ENCODE measurements at places on chromosomes 16 and 17. TPM values are rescaled to one million over a fixed set of nuclear protein-coding genes. Genes with fewer than 3 reads are reported as not detected.

TMC5 gene
- 0.41 TPM for total RNA-seq

TEX19 gene
- not detected for total RNA-seq

GAST gene
- not detected for total RNA-seq

RTN4RL1 gene
- 20.4 TPM for total RNA-seq

AKAP1 gene
- total RNA-seq: 27.7 TPM

DNA sequence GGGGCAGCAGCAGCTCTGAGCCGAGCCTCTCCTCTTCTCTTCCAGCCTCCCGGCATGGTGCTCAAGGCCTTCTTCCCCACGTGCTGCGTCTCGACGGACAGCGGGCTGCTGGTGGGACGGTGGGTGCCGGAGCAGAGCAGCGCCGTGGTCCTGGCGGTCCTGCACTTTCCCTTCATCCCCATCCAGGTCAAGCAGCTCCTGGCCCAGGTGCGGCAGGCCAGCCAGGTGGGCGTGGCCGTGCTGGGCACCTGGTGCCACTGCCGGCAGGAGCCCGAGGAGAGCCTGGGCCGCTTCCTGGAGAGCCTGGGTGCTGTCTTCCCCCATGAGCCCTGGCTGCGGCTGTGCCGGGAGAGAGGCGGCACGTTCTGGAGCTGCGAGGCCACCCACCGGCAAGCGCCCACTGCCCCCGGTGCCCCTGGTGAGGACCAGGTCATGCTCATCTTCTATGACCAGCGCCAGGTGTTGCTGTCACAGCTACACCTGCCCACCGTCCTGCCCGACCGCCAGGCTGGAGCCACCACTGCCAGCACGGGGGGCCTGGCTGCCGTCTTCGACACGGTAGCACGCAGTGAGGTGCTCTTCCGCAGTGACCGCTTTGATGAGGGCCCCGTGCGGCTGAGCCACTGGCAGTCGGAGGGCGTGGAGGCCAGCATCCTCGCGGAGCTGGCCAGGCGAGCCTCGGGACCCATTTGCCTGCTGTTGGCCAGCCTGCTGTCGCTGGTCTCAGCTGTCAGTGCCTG is 4.4 kb downstream of the PIGQ start:
- DNase-seq: no peak

DNA sequence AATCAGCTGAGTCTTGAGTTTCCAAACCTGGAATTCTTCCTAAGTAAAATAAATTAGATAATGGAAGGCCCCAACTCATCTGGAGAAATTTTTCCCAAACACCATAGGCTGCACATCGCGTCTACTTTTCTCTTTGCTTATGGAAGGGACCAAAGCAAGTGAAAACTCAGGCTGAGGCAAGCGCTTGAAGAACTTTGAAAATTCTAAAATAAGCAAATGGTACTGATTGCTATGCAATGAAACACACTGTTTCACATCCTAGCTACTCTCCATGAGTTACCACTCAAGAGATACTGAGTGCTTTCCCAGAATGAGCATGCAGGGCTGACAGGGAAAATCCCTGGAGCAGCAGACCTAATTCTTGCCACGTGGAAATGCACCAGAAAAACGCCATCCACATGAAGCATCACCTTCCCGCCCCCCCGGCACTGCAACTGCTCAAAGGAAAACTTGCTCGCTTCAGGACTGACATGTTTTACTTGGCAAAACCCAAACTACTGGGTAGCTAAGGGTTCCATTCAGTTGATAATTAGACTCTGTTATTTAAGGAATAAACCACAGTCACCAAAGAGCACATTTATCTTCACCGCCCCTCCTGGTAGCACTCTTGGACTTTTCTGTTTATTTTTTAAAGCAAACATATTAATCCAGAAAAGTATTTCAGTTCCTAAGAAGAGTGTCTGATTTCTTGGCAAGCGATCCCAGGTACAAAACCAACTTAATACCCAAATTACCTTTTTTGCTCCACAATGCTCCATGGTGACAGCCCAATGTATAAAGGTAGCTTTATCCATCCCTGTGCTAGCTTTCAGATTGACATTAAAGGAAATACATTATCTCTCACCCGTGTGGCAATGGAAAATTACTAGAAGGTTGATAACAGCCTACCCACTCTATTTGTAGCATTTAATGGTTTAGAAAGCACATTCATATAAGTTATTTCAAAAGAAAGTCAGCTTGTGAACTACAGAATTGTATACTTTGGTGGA is 62.5 kb downstream of the WDR59 start:
- DNase-seq: no peak

DNA sequence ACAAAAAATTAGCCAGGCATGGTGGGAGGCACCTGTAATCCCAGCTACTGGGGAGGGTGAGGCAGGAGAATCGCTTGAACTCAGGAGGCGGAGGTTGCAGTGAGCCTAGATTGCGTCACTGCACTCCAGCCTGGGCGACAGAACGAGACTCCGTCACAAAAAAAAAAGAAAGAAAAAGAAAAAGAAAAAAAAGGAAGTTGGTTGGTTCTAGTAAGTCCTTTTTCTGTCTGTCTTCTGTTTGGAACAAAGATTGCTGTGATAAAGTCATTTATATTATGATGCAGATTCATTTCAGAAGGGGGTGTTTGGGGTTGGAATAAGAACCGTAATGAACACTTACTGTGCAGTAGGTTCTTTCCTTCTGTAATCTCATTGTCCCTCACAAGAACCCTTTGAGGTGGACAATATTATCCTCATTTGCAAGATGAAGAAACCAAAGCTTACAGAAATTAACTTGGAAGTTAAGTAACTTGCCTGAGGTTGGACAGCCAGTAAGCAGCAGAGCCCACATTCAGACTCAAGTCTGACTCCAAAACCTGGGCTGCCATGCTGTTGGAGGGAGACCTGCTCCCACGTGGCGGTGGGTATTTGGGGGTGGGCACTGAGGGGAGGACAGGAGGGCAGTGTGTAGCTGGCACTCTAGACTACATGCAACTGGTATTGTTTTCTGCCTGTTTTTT is 10.3 kb downstream of the MINK1 start:
- DNase-seq: no peak

DNA sequence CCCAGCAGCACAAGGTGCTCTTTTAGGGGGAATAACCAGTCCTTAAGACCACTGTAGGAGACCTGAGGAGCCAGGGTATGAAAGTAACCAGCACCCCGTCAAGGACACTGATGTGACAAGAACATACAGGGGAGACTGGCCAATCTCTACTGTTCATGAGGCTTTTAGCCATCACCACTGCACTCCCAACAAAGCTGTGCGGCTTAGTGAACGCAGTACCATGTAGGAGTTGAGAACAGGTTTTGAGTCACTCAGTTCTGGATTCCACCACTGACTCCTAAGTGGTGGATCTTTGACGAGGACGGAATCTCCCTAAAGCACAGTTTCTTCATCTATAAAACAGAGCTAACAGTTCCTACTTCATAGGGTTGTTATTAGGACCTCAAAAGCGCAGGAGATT is 26.8 kb downstream of the COG4 start:
- DNase-seq: no peak

DNA sequence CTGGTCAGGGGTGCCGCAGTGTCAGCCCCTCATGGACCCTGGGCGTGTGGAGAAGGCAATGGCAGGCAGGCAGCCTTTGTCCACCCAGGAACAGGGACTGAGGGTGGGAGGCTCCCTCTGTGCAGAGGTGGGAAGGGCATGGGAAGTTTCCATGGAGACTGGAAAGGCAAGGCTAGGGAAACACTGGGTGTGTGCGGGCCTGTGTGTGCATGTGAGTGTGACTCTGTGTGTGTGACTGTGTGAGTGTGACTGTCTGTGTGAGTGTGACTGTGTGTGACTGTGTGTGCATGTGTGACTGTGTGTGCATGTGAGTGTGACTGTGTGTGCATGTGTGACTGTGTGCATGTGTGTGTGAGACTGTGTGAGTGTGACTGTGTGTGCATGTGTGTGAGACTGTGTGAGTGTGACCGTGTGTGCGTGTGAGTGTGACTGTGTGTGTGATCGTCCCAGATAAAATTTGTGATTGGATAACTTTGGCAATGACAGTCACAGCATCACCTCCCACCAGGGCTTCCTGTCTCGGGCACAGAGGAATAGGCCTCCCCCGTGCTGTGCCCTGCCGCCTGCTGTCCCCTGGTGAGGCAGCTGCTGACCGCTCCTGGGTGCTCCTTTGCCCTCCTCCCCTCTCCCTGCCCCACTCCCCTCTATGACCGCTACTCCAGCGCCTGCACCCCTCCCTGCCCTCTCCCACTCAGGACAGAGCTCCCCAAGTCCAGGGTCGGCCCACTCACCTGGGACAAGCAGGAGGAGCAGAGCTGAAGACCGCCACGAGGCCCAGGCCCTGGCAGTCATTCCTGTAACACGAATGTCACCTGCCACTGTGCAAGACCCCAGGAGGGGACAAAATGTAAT is 698 bp downstream of the CD300C start:
- no peak for DNase-seq

GRCh38 chr17:48455791-48456190 is 25.8 kb upstream of the SKAP1 start:
- DNase-seq: no peak

DNA sequence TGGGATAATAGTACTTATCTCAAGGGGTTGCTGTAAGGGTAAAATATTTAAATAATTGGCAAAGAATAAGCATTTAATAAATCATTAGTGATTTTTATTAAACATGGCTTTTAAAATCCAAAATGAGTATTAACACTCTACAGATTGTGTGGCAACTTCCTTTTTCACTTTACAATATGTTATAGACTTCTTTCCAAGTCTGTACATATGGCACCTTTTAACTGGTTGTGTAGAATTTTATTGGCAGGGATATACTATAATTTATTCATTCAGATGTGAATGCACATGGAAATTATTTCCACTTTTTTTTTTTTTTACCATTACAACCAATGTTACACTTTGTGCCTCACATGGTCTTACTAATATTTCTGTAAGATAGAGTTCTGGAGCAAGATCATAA is 15.7 kb upstream of the NLRP1 start:
- DNase-seq: no peak

GRCh38 chr16:61915569-61915968 is 120.7 kb downstream of the CDH8 start:
- DNase-seq: no peak

- no peak for DNase-seq
These were observed 1.2 kb downstream of the HAGH start for GRCh38 chr16:1825381-1825863.

DNA sequence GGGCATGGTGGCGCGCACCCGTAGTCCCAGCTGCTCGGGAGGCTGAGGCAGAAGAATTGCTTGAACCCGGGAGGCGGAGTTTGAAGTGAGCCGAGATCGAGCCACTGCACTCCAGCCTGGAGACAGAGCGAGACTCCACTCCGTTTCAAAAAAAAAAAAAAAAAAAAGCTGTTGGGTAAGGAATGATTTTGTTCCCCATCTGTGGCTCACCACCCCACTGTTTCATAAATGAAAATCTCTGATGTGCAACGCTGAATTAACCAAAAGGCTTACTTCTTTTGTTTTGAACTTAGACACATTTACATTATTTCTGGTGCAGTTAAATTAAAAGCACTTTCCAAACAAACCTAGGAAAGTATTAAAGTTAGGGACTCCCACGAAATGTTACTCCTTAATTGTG is 1.2 kb upstream of the METTL9 start:
- no peak for DNase-seq

DNA sequence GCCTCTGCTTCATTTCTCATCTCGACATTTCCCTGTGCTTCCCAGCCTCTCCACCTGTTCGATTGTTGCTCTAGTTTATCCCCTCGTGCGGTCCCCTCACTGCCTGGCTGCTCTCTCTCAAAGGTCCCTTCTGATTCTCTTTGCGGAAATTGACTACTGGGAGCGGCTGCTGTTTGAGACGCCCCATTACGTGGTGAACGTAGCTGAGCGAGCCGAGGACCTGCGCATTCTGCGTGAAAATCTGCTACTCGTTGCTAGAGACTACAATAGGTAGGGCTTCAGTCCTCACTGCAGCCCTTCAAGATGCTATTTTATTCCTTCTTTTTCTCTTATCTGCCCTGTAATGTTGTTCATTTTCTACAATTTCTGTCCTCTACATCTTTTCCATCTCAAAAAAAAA is 39.4 kb downstream of the DNAH2 start:
- DNase-seq: no peak

GRCh38 chr16:9138021-9138680 is 46.7 kb downstream of the HAPSTR1 start:
- no peak for DNase-seq

DNA sequence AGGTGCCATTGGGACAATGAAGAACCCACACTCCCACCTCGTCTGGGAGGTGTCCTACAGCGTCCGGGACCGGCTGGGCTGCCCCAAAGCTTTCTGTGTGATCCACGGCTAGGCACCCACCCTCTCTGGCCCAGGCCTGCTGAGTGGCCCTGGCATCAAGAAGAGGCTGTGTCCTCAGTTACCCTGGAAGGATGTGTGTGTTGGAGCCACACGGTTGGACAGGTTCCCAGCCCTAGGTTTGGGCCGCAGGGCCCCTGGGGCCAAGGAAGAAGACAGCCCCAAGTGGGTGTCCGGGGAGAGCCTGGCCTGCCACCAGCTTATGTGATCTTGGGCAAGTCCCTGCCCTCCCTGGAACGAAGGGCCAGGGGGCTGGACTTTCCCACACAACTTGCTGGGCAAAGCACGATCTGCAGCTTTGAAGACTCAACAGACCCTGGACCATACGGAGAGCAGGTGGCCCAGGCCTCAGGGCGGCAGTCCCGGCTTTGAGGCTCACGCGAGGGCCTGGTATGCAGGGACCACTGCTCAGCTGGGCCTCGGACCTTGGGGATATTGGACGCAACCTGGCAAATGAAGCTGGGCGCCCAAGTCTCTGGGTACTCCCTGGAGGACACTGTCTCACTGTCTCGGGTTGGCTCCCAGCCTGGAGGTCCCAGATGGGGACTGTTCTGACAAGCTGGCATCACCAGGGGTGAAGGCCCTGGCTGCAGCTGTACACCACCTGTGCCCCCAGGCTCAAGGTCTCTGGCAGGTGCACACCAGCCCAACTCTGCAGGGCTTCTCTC is 17.5 kb downstream of the MYBBP1A start:
- peak; percentile 74 for DNase-seq

DNA sequence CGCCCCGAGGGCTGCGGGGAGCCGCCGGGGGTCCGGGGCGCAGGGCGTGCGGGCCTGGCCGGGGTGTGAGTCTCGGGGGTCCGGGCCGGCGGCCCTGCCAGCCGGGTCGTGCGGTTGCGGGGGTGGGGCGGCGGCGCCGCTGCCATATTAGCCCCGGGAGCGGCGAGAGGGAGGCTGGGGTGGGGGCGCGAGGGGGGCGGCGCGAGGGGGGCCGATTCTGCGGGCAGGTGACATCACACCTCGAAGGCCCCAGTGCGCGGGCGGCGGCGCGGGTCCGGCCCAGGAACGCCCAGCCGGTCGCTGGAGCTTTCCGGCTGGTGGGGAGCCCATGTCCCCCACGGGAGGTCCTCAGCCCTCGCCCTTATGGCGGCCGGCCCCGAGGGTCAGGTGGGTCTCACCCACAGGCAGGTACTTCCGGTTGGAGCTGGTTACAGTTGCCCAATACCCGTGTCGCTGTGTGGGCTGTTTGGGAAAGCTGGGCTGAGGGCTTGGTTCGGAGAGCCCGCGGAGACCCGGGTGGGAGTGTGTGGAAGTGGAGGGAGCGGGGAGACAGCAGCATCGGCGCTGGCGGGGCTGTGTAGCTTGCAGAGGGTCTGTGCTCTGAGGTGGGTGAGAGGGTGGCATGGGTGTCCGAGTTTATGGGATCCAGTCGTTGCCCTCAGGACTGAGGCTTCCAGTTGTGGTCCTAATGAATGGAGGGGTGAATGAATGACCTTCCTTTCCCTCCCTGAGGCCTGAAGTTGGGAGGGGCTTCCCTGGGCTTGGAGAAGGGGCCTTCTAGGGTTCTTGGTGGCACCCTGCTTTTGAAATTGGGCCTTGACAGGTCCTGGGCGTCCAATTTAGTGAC is 804 bp downstream of the ATP6V0C start:
- DNase-seq: no peak

Data from frontal cortex (tissue), 4 donors.